Hepatocyte (in vitro differentiated cells): ENCODE measurements at places on chromosomes 11 and 22. TPM values are rescaled to one million over a fixed set of nuclear protein-coding genes. Genes with fewer than 3 reads are reported as not detected.
A peak's percentile ranks its signal among the peaks of the same experiment; 100 is the strongest.

OR51B5 gene
- 0.20 TPM in 1 of 2 replicates, not detected in the other for total RNA-seq

NFAM1 gene
- total RNA-seq: 0.16 and 0.53 TPM in 2 replicates

OR56A3 gene
- total RNA-seq: not detected in 2 replicates

CD3E gene
- not detected in 2 replicates for total RNA-seq

POTEH gene
- not detected in 2 replicates for total RNA-seq

MUC5AC gene
- under 0.01 and 0.07 TPM in 2 replicates for total RNA-seq

- peak; percentile 35 for DNase-seq
Observed at GRCh38 chr11:19428206-19429002, 187.7 kb upstream of the E2F8 start.
